ENCODE measurements at places on chromosomes 11 and 22. TPM values are rescaled to one million over a fixed set of nuclear protein-coding genes. Genes with fewer than 3 reads are reported as not detected.

NFRKB gene
- 23.7 TPM for total RNA-seq

SOX10 gene
- 0.14 TPM for total RNA-seq

OR6A2 gene
- total RNA-seq: not detected

SUSD2 gene
- 0.03 TPM for total RNA-seq

CCDC157 gene
- total RNA-seq: 1.5 TPM

GRCh38 chr11:122285070-122285988 is 169.3 kb upstream of the BLID start:
- DNase-seq: no peak

- DNase-seq: no peak
These were observed 241.4 kb downstream of the TTC28 start for GRCh38 chr22:28438183-28438768.

- no peak for DNase-seq
These were observed 5.5 kb downstream of the B3GNT6 start for GRCh38 chr11:77039491-77040400.

GRCh38 chr11:1866776-1867175 is 13.9 kb downstream of the LSP1 start:
- no peak for DNase-seq

DNA sequence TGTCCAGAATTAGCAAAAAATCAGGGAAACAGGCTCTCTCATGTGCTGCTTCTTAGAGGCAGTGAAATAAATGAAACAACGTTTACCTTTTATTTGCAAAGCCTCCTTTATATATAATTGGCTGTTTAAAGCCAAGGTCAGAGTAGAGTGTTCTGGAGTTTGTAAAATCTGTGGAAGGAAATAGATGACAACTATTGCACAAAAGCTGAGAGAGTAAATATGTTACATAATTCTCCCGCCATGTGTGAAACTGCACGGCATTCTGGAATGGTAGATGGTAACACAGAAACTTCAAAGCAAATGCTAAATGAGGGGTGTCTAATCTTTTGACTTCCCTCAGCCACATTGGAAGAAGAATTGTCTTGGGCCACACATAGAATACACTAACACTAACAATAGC is 51.5 kb upstream of the FGF3 start:
- no peak for DNase-seq

DNA sequence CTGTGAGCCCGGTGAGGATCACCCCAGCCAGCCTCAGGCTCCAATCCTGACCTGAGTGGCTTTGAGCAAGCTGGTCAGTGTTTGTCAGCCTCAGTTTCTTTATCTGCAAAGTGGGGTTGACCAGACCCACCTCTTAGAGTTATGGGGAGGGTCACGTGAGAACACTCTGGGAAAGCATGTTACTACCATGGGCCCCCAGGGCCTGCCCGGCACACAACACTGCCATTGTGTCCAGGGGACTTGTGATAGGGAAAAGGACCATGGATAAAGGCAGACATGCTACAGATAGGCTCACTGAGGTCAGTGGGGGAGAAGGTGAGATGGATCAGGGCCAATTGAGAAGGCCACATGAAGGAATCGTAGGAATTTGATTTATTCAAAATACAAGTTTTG is 32.1 kb upstream of the SUSD2 start:
- DNase-seq: no peak

DNA sequence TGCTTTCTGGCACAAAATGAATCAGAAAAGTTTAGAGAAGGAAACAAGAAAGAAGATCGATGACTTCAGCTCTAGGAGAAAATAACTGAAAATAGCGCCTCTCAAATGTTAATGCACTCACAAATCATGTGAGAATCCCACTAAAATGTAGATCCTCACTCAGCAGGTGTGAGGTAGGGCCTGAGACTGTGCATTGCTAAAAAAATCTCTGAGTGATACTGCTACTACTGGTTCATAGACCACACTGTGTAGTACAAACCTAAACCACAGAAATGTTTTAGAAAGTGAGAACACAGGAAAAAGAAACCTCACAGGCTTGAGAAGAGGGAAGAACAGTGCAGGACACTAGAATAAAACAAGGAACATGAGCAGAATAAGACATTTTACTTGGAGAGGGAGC is 2.0 kb downstream of the OR8D4 start:
- no peak for DNase-seq

DNA sequence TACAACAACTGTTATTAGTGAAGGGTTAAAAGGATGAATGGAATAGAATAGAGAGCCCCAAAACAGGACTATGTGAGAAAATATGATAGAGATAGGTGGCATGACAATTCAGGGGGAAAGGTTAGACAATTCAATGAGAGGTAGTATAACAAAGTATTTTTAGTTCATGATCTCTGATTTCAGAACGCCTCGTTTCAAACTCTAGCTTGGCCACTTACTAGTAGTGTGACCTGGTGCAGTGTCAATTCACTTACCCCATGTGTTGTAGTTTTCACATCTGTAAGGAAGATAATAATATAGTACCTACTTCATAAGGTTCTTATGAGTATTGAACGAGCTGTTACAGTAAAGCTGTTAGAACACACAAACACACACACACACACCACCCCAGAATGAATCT is 308.0 kb downstream of the SWAP70 start:
- DNase-seq: no peak

- no peak for DNase-seq
These were observed 20.4 kb downstream of the TUG1 start for GRCh38 chr22:30989474-30989873.

DNA sequence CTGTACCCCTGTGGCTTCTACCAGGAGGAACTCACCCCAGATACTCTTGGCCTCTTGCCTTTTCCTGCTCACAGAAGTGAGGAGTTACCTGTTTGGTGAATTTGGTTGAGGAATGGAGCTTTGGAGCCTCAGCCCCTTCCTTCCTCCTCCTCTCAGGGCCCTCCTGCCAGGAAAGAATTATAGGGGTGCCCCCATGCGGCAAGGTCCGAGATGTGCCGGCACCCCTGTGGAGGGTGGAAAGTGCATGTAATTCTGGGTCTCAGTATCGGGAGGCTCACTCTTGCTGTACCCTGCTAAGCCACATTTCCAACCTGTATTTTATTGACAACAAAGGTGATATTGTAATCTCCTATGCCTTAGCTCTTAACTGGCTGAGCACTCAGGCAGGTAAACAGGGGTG is 13.7 kb upstream of the IGSF22 start:
- no peak for DNase-seq

- DNase-seq: no peak
These were observed 155.8 kb downstream of the DSCAML1 start for GRCh38 chr11:117641008-117641915.

GRCh38 chr11:15742626-15743519 is 613.5 kb downstream of the SOX6 start:
- peak; percentile 14 for DNase-seq

DNA sequence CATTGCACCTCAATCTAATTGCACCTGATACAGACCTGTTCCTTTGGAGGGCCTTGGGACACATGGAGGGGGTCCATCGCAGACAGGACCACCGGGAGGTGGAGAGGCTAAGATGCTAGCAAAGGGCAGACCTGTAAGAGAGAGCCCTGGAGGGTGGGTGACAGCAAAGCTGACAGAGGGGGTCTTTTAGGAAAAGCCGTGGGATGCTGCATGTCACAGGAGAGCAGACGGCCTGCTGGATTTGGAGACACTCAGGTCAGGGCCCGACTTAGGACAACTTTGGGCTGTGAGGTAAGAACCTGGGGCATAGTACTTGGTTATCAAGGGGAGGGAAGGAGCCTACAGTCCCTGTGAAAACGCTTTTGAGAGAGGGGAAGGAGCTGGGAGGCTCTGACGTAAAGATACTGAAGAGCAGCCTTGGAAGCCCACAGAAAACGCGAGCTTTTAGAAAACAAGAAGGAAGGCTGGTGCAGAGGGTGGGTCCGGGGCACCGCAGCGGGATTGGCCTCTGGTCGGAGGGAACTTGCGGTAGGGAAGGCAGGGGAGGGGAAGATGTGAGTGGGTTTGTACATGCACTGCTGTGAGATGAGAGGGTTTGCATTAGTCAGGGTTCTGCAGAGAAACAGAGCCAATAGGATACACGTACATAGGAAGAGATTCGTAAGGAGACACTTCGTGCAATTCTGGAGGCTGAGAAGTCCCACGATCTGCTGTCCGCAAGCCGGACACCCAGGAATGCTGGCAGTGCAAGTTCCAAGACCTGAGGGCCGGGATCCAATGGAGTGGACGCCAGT is 868.5 kb downstream of the TBC1D22A start:
- no peak for DNase-seq

- DNase-seq: no peak
These were observed 98.0 kb downstream of the PIWIL4 start for GRCh38 chr11:94665116-94665659.

- DNase-seq: no peak
These were observed 42.1 kb downstream of the PAMR1 start for GRCh38 chr11:35483131-35483820.

DNA sequence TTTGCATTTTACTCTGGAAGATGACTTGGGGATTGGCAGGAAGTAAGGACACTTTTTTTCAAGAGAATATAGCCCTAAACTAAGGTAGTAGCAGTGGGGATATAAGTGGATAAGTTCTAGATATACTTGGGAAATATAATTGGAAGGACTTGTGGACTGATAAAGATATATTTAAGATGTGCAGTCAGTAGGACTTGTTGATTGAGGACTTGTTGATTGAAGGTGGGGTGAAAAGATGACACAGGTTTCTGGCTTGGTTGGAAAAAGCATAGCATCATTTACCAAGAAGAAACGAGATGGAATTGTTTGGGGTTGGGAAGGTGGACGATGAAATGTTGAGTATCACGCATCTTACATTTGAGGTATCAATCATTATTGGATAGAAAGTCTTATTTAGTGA is 1.5 kb upstream of the TAF10 start:
- no peak for DNase-seq

GRCh38 chr11:66570850-66571180 is 2.4 kb upstream of the CTSF start:
- DNase-seq: no peak

DNA sequence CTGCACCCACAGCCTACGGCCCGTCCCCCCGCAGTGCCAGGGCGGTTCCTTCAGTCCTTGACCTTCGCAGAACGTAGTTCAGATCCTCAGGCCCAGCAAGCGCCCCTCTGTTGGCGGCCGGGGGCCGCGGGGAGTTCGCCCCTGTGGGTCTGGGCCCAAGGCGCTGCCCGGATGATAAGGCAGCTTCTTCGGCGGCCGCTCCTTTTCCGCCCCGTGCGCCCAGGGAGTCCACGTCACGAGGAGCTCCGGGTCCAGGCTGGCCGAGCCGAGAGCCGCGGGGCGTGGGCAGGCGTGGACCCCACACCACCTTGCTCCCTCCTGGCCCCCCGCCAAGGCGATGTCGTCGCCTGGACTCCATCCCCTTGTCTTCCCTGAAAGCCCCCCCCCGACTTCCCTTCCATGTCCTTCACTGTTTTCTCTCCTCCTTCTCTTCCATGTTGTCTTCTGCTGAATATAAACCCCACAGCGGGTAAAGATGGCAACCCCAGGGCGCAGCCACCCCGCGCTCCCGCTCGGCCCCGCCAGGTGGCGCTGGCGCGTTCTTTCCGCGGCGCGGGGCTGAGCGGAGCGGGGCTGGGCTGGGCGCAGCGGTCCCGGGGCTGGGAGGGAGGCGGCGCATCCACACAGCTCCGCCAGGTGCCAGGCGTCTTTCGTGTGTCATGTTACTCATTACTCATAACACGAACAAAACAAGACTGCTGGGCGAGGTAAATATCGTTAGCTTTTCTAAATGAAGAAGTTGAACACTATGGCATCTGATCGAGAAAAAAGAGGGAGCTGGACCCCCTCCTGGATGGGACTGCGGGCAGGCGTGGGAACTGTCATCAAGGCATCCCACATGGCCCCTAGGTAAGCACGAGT is 321.0 kb downstream of the NTM start:
- DNase-seq: peak; percentile 70

DNA sequence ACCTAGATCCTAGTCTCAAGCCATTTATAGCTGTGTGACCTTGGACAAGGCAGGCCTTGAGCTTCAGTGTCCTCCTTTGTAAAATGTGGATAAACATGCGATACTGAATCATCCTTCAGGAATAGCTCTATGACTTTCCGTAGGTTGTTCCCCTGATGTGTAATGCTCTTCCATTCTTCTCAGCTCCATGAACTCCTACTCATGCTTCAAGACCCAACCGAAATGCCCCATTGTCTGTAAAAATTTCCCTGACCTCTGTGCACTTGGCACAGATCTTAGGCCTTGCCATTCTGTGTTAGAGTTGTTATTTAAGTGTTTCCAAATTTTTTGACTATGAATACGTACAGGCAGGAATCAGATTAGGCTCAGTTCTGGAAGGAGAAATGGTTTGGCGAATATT is 3.3 kb upstream of the BEST1 start:
- no peak for DNase-seq

DNA sequence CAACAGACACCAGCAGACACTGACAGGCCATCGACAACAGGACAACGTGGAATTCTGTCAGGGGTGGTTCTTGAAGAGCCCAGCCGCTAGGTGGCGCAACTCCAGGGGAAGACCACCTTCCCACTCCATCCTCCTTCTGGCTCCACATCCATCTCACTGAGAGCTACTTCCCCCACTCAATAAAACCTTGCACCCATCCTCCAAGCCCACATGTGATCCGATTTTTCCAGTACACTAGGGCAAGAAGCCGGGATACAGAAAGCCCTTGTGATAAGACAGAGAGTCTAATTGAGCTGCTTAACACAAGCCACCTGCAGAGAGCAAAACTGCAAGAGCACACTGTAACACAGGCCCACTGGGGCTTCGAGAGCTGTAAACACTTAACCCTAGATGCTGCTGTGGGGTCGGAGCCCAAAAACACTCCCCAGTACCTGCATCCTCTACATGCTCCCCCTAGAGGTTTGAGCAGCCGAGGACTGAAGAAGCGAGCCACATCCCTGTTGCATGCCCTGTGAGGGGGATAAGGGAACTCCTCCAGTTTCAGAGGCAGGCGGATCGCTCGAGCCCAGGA is 11.5 kb upstream of the RAB39A start:
- no peak for DNase-seq

GRCh38 chr22:49330421-49331222 is 497.1 kb downstream of the BRD1 start:
- DNase-seq: no peak

DNA sequence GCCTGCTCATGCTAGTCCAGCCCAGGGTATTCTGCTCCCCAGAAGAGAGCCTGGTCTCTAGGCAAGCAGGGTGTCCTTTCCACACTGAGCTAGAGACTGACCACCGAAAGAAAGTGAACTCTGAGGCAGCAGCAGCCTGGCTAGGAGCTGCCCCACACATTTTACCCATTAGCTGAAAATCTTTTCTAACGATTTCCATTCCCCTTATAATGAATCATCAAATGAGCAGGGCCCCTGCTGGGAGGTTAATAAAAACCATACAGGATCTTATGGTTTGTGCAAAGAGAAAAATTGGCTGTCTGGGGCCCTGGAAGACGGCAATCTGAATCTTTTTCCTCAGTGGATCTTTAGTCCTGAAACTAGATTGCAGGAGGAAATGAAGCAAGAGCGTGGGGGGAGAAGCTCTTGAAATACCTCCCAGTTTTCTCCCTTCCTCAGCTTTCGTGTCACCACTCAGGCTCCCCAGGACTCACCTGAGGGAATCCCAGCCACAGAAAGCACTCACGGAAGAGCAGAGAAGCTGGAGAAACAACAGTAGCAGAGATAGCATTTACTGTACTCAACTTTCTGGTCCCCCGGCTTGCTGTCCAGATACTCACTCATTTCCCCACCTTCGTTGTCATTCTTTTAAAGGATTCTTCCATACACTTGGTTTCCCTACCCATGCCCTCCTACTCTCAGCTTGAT is 74.7 kb upstream of the CD44 start:
- no peak for DNase-seq

GRCh38 chr22:26416670-26417276 is 12.3 kb upstream of the ASPHD2 start:
- DNase-seq: peak; percentile 89

Data from foreskin keratinocyte (primary cell).